Subcutaneous preadipocyte (primary cell): ENCODE measurements at places on chromosomes 3 and 15. TPM values are rescaled to one million over a fixed set of nuclear protein-coding genes. Genes with fewer than 3 reads are reported as not detected.

RTP4 gene
- 0.20 and 1.1 TPM in 2 replicates for total RNA-seq

KLHL18 gene
- 18.0 and 21.9 TPM in 2 replicates for total RNA-seq

FSTL1 gene
- total RNA-seq, result 920 and 1,034 TPM in 2 replicates

SCN5A gene
- total RNA-seq, result 0.20 and 0.37 TPM in 2 replicates

TGM4 gene
- total RNA-seq, result under 0.01 and 0.39 TPM in 2 replicates
